ENCODE measurements at places on chromosomes 2 and 18. TPM values are rescaled to one million over a fixed set of nuclear protein-coding genes. Genes with fewer than 3 reads are reported as not detected.

DNA sequence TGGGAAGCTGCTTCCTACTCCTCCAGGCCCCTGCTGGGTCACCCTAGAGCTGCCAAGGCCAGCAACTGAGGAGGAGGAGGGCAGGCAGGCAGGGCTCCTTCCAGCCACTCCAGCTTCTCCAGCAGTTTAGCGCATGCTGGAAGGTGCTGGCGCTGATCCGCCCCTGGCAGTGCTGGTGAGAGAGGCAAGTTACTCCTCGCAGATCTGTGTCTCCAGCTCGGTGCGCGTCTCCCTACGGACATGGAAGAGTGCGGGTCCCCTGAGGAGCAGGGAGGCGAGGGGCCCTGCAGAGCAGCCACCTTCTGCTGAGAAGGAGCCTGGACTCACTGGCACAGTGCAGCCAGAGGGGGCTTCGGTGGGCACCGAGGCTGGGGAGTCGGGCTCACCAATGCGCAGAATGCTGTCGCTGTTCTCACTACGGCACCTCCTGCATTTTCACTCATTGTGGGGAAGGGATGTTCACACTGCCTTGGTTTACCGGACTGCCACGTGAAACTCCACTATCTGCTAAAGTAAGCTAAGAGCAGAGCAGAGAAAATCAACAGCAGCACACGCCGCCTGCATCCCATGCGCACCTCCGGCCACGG is 206.0 kb downstream of the HDAC4 start:
- DNase-seq: no peak

The UNC80 gene
- not detected for total RNA-seq

DNA sequence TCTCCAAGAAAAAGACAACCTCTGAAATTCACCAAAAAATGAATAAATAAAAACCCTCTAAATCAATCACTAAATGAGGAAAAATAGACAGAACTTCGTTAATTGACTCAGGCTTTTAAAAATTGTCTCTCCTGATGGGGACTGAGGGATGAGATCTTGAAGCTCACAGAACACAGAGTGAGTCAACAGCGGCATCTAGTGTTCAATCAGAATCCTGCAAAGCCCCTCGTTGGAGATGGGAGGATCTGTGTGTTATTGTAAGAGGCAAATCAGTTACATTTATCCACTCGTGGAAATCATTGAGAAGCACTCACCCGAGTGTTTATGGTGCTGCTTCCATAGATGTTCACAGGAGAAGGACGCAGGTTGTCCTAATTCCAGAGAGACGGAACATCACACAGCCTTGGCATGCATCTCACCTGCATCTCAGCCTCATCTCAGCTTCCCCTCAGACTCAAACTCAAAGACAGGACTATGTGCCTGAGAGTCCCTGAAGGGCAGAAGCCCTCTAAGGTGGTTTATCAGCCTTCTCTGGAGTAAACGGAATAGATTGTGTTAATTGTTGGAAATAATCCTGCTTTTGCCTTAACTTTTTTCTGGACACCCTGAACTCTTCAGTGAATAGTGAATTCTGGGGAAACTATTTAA is 82.0 kb downstream of the MREG start:
- peak; percentile 93 for DNase-seq

DNA sequence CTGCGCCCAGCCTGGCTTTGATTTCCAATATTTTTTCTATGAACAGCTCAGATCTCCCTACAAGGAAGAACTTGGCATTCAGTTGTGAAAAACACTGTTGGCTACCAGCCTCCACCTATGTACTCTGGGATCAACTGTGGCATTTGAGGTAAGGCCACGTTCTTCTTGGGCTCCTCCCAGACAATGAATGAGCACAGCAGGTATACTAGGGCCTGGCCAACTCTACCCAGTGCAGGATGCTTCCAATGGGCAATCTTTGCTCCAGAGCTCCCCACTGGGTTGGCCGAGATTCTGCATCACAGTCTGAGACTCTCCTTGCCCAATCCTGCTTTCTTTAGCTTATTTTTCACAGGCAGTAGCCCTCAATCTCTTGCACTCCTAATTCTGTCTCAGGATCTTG is 75.9 kb downstream of the TMEM131 start:
- no peak for DNase-seq

DNA sequence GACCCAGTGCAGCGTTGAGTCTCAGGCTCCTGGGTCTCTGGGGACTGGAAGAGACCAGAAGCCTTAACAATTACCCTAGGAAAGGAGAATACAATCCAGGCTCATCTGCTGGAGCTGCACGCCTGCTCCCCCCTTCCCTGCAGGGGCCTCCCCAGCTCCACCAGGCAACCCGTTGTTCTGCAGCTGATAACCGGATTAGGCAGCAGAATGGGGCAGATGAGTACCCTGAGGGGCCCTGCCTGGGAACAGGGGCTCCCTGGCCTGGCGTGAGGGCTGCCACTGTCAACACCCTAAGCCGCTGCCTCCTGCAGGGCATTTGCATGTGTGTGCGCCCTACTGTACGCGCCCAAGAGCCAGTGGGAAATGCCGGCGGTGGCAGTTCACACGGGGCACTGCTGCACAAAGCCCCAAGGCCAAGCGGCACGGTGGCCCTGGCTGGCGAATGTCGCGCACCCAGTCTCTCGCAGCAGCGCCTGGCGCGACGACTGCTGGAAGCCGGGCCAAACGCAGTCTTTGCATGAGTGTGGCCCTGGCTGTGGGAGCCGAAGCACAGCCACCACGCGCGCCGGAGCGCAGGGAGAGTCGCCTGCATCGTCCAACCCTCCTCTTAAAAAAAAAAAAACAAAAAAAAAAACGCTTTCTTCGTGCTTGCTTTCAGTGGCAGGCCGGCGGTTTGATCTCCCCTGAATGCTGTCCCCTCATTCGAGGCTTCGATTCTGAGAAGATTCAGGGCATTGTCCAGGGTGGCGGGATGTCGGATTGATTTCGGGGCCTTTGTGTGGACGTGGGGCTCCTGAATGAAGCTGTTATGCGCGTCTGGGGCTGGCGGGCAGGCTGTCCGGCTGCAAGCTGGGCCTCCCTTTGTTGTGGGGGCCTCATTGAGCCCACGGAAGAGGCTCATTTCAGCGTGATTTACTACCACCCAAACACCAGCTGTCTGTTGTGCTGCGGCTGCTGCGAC is 63.8 kb downstream of the SETBP1 start:
- no peak for DNase-seq

- no peak for DNase-seq
Measured at GRCh38 chr2:160408173-160408958, 85.2 kb downstream of the RBMS1 start.

DNA sequence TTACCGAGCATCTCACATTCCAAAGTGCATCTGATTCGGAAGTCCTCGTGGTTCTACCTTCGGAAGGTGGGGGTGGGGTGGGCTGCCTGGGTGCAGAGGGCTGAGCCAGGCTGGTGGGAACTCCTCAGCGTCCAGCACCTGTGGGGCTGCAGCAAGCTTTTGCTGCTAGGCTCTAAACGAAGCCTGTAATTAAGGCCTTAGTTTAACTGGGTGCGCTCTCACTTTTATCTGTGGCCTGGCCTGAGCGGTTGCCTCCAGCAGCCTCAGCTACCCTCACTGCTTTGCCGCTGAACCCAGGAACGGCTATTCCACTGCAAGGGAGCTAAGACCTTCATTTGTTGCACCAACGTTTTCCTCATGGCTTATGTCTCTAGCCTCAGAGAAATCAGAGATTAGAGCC is 48.4 kb downstream of the TMEM17 start:
- no peak for DNase-seq

DNA sequence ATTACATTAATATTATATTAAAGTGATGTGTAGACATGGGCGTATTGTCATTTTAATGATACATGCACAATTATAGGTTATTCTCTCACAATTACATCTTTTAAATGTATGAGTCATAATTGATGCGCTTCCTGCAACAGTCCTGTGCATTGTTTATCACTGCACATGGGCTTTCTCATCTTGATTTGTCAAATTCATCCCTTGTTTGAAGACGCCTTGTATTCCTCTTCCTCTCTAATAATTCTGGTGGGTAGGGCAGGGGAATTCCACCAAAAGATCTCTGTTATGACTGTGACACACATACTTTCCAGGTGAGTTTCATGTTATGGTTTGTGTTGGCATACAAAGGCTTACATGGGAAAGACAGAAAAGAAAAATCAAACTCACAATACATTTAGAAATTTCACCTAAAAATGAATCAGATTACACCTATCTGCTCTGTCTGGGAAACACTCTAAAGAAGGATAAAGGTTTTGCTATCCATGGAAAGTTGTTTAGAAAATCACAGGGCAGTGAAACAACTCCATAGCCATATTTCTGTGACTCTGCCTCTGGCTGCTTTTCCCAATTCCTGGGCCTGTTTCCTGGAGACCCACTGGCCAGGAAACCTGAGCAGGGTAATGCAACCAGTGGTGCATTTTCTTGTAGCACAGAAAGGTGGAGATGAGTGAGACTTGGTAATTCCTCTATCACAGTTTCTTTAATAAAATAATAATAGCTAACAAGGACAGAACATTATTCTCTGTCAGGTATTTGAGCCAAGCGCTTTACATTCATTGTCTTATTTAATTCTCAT is 13.2 kb downstream of the SLC9A2 start:
- DNase-seq: peak; percentile 66

DNA sequence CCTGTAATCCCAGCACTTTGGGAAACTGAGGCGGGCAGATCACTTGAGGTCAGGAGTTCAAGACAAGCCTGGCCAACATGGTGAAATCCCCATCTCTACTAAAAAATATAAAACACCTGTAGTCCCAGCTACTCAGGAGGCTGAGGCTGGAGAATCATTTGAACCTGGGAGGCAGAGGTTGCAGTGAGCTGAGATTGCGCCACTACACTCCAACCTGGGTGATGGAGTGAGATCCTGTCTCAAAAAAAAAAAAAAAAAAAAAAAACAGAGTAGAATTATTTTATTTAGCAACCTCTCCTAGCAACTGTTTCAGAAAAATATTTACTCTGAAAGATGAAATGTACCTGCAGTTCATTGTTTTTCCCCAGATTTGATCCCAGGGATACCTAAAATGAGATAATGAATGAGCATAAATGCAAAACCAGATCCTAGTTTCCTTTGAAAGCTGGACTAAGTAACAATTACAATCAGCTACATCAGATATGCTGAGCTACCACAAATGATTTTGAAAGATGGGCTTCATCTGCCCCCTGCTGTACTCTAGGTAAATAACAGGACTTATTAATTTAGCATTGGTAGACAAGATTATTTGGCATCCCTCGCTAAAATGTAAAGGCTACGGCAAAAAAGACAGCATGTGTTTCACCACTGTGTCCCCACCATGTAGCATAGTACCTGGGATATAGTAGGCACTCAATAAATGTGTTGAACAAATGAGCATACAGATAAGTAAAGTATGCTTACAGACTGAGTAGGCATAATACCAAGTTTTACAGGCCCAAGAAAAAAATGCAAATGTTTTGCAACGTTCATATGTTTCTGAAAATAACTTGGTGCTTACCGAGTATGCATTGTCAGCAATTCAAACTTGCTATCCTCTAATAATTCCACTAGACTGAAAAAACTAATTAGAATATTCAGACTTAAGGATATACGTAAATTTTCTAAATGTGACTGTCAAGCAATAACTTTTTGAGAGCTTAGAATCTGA is 102.5 kb downstream of the ATL2 start:
- peak; percentile 83 for DNase-seq

The GATA6 gene
- total RNA-seq: 24.1 TPM

- DNase-seq: no peak
Measured at GRCh38 chr2:121170577-121170976, 114.4 kb downstream of the TFCP2L1 start.

DNA sequence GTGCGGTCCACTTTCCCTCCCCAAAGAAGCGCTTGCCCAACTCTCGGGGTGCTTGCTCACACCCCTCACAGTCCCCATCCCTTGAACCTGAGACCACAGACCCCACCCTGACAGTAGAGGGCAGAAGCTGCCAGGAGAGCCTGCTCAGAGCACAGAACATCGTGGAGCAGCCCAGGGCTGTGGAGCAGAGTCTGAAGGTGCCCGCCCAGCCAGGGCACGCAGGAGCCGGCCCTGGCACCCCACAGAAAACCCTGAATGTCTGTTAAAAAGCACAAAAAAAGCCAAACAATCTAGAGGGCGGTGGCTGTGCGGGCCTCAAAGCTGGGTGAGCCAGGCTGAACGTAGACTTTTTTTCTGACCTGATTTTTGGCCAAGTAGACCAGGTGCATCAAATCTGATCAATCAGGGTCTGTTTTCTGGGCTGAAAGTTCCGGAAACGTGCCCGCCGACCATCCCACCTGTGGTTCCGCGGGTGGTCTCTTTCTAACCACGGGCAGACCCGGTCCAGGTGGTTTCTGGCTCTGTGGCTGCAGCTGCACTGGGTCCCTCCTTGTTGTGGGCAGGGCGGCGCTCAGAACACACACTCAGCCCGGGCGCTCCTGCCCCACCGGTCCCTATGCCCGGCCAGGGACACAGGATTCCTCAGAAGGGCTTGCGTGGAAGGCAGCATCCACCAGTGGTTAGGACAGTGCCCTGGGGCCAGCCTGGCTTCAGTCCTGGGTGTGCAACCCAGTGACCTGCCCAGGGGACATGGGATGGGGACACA is 66.3 kb downstream of the SLC66A2 start:
- no peak for DNase-seq

- peak; percentile 66 for DNase-seq
Measured at GRCh38 chr2:164839914-164840457, 1.6 kb downstream of the COBLL1 start.

The KCNG2 gene
- total RNA-seq: not detected

GRCh38 chr2:225004597-225004996 is 37.7 kb downstream of the DOCK10 start:
- peak; percentile 7 for DNase-seq

The PRSS56 gene
- not detected for total RNA-seq

The CFAP65 gene
- 0.18 TPM for total RNA-seq

DNA sequence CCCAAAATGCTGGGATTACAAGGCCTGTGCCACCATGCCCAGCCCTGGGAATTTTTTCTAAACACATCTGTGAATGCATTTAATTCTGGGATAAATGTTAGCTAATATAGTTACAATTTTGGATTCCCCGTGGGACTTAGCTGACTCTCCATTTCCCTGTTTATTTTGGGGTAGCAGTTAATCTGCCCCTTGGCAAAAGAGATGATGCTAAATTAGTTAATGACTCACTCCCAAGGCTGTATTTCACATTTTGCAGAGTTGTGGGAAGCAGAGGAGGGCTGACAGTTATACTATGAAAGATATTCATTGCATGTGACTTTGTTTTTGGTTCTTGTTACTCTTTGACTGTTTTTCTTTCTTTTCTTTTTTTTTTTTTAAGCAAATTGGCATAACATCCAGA is 3.2 kb downstream of the MTHFD2 start:
- DNase-seq: peak; percentile 34

DNA sequence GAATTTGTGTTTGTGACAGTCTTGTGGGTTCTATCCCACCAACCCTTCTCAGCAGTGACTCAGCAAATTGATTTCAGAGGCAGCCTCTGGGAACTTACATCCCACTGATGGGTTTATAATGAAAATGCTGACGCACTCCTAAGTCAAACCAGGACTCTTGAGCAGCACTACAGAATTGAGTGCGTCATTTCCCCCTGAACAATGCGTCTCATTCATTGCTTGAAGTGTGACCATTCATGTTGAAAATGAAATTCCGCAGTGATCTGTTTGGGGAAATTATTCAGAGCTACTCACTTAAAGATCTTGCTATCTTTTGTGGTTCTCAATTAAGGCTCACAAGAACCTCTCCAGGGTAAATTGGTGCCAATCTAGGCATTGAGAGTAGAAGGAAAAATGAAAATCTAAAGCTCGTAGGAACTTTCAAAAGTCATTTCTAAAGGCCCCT is 417.7 kb upstream of the SLC14A2 start:
- DNase-seq: peak; percentile 72

All from PC-3 (cell line).